Right atrium auricular region (tissue), 2 donors: ENCODE measurements at places on chromosomes 3 and 15.
A peak's percentile ranks its signal among the peaks of the same experiment; 100 is the strongest.

DNA sequence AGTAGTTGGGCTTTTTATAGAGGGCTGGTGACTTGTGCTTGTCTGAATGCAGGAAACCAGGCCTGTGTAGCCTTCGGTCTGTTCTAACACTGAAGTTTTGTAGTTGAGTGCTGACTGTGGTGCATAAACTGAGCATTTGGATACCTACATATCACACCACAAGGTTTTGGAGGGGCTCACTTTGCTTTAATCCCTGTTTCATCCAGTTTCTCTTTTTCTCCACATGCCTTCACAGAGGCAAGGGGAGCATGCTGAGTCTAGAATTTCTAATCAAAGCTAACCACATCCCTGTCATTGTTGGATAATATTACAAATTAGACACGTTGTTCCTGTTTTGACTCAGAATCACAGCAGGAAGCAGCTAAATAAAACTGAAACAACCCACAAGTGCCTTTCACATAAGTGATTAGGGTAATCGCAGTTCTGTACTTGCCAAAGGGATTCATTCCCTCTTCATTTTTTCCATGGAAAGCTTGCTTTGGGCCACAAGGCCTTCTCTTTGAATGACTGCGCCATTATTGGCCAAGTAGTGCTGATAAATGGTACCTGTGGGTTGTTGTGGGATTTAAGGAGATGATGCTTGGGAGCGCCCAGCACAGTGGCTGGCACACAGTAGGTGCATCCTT is 48.9 kb downstream of the TGFBR2 start:
- no peak overlapping the region for H3K4me3 ChIP-seq
- peaks cover 78% of the 10 kb centered on the region for H3K36me3 ChIP-seq
- H3K27me3 ChIP-seq, result no peaks in the 10 kb centered on the region

DNA sequence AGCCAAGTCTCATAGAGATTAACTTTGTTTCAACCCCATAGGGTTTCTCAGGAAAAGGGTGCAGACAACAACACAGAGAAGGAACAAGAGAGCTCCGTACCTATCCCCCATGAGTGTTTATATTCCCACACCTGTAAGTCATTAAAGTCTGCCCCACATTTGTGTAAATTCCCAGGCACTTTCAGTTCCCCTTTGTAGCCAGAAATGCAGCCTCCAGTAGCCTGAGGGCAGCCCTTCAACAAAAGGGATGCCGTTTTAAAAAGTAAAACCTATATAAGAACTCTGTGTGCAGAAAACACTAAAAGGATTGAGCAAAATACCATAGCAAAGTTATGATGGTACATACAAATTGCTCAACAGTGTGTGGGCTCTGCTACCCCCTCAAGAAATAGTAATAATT is 59.7 kb upstream of the TMEM108 start:
- H3K27me3 ChIP-seq, result no peaks in the 10 kb centered on the region
- no peaks in the 10 kb centered on the region for H3K36me3 ChIP-seq
- no peaks in the 10 kb centered on the region for H3K4me1 ChIP-seq
- H3K4me3 ChIP-seq, result no peak overlapping the region
- no peak for DNase-seq
- H3K27ac ChIP-seq, result no peak overlapping the region

DNA sequence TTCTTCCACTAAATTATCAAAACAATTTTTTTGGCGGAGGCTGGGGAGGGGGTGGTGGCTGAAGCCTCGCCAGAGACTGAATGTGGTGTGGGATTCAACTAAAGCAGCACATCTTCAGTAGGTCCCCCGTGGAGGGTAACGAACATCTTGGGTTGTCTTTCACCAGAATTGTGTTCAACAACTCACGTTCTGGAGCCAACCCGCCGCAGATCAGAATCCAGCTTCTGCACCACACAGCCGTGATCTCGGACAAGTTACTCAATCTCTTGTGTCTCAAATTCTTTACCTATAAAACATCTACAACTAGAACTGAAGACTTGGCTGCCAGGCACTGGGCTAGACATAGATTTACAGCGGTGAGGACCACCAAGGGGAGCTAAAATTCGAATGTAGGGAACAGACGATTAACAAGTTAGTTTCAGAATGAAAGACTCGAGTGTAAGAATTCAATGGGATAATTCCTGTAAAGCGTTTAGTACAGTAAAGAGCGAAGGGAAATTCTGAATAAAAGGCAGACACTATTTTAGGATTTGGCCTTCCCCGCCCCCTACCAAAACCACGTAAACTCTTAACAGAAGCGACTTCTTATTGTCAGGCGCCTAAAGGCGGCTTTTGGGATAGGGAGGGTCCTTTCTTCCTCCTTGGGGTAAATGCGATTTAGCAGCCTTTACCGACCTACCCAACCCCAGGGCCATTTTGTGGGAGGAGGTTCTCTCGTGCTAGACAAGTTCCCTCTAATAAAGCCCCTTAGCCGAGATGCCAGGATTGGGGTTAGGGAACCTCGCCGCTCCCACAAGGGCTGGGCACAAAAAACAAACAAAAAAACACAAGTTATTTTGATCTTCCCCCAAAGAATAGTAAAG is 697 bp upstream of the RAB5A start:
- peak overlapping the region; percentile 94 for H3K27ac ChIP-seq
- H3K4me3 ChIP-seq, result peak overlapping the region; percentile 88
- H3K27me3 ChIP-seq, result no peaks in the 10 kb centered on the region
- H3K36me3 ChIP-seq, result peaks cover 5% of the 10 kb centered on the region
- no peak for DNase-seq

GRCh38 chr3:100781301-100781700 is 72.0 kb downstream of the TFG start:
- H3K27ac ChIP-seq, result no peak overlapping the region
- no peak for DNase-seq
- H3K36me3 ChIP-seq, result no peaks in the 10 kb centered on the region
- H3K4me1 ChIP-seq, result no peaks in the 10 kb centered on the region
- H3K27me3 ChIP-seq, result no peaks in the 10 kb centered on the region

DNA sequence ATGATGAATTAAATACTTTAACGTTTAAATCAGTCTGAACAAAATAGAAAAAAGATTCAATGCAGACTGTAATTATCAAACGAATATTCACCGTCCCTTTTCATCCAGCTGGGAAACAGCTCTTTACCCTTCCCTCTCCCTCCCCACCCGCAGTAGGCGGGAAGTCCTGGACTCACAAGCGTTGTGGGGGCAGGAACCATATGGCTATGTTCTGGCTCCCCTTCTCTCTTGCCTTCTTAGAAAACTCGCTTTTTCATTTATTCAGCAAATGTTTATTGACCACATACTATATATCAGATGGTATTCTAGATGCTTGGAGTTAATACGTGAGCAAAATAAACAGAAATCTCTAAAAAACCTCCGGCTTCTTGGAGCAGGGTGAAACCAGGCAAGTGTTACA is 715 bp upstream of the SCAPER start:
- H3K27ac ChIP-seq, result peak overlapping the region; percentile 94
- H3K27me3 ChIP-seq, result no peaks in the 10 kb centered on the region
- no peak for DNase-seq
- no peaks in the 10 kb centered on the region for H3K36me3 ChIP-seq
- no peaks in the 10 kb centered on the region for H3K4me1 ChIP-seq

GRCh38 chr3:42276141-42277132 is 10.5 kb upstream of the CCK start:
- H3K27me3 ChIP-seq, result no peaks in the 10 kb centered on the region
- no peak overlapping the region for H3K27ac ChIP-seq
- H3K36me3 ChIP-seq, result no peaks in the 10 kb centered on the region
- no peak for DNase-seq
- no peaks in the 10 kb centered on the region for H3K4me1 ChIP-seq

GRCh38 chr3:65894126-65894525 is 144.6 kb downstream of the MAGI1 start:
- no peaks in the 10 kb centered on the region for H3K4me1 ChIP-seq
- H3K27me3 ChIP-seq, result no peaks in the 10 kb centered on the region
- DNase-seq, result no peak
- H3K36me3 ChIP-seq, result no peaks in the 10 kb centered on the region

- H3K4me3 ChIP-seq, result no peak overlapping the region
- H3K27ac ChIP-seq, result peak overlapping the region; percentile 84
- no peak for DNase-seq
- no peaks in the 10 kb centered on the region for H3K27me3 ChIP-seq
Measured at GRCh38 chr3:130748467-130748861, 1.8 kb upstream of the PIK3R4 start.

DNA sequence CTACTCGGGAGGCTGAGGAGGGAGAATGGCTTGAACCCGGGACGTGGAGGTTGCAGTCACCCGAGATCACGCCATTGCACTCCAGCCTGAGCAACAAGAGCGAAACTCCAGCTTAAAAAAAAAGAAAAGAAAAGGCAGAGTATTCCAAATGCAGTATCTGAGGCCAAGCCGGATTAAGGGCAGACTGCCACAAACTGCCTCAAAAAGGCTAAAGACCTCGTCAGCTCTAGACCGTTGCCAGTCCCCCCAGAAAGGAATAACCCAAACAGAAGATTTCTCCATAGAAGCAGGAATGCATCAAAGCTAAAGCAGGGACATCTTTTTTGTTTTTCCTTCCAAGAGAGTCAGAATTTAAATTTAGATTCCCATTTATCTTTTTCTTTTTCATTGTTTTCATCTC is 72.9 kb downstream of the TM4SF4 start:
- peak overlapping the region; percentile 73 for H3K27ac ChIP-seq
- H3K4me3 ChIP-seq, result no peak overlapping the region
- no peaks in the 10 kb centered on the region for H3K36me3 ChIP-seq
- no peaks in the 10 kb centered on the region for H3K27me3 ChIP-seq
- peaks cover 47% of the 10 kb centered on the region for H3K4me1 ChIP-seq

- peaks cover 13% of the 10 kb centered on the region for H3K4me1 ChIP-seq
- no peak overlapping the region for H3K4me3 ChIP-seq
- peaks cover 46% of the 10 kb centered on the region for H3K36me3 ChIP-seq
Measured at GRCh38 chr3:185629554-185630181, 43.6 kb downstream of the SENP2 start.

GRCh38 chr3:190224863-190225692 is 97.2 kb downstream of the CLDN1 start:
- H3K36me3 ChIP-seq, result no peaks in the 10 kb centered on the region
- no peaks in the 10 kb centered on the region for H3K4me1 ChIP-seq
- H3K27ac ChIP-seq, result no peak overlapping the region
- no peaks in the 10 kb centered on the region for H3K27me3 ChIP-seq
- no peak for DNase-seq
- no peak overlapping the region for H3K4me3 ChIP-seq

GRCh38 chr15:93066224-93066681 is 22.8 kb downstream of the RGMA start:
- peaks cover 55% of the 10 kb centered on the region for H3K4me1 ChIP-seq
- peak overlapping the region; percentile 26 for H3K27ac ChIP-seq
- H3K36me3 ChIP-seq, result no peaks in the 10 kb centered on the region

- H3K27me3 ChIP-seq, result no peaks in the 10 kb centered on the region
- H3K4me1 ChIP-seq, result no peaks in the 10 kb centered on the region
- no peak for DNase-seq
- no peak overlapping the region for H3K4me3 ChIP-seq
- no peak overlapping the region for H3K27ac ChIP-seq
- no peaks in the 10 kb centered on the region for H3K36me3 ChIP-seq
Measured at GRCh38 chr3:151992326-151993041, 119.0 kb downstream of the SUCNR1 start.

GRCh38 chr15:76335307-76336253 is 993 bp upstream of the ISL2 start:
- H3K4me1 ChIP-seq, result no peaks in the 10 kb centered on the region
- peaks cover 54% of the 10 kb centered on the region for H3K27me3 ChIP-seq
- H3K27ac ChIP-seq, result no peak overlapping the region
- H3K36me3 ChIP-seq, result no peaks in the 10 kb centered on the region
- no peak overlapping the region for H3K4me3 ChIP-seq

- no peaks in the 10 kb centered on the region for H3K36me3 ChIP-seq
- peak; percentile 59 for DNase-seq
- no peaks in the 10 kb centered on the region for H3K27me3 ChIP-seq
- H3K4me1 ChIP-seq, result peaks cover 3% of the 10 kb centered on the region
Measured at GRCh38 chr3:39639344-39640236, 169.8 kb upstream of the MYRIP start.

- H3K27me3 ChIP-seq, result no peaks in the 10 kb centered on the region
- H3K36me3 ChIP-seq, result no peaks in the 10 kb centered on the region
- no peak overlapping the region for H3K27ac ChIP-seq
- no peak for DNase-seq
Measured at GRCh38 chr15:70859322-70859908, 5.5 kb upstream of the LARP6 start.

DNA sequence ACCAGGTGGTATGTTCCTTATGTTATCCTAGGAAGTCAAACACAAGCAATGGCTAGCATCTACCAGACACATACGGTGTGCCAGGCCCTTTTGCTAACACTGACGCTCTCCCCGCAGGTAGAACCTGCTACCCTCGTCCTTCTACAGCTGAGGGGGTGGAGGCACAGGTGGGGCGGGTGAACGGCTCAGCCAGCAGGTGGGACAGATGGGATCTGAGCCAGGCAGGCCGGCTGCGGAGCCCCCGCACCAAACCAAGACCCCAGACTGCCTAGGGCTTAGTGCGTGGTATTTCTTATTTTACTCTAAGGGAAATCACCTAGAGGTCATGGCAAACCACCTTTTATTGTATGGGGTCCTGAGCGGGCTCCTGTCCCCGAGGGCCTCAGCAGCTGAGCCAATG is 53.9 kb upstream of the PCSK6 start:
- H3K27me3 ChIP-seq, result no peaks in the 10 kb centered on the region
- H3K27ac ChIP-seq, result no peak overlapping the region
- no peaks in the 10 kb centered on the region for H3K36me3 ChIP-seq
- no peak for DNase-seq
- H3K4me3 ChIP-seq, result no peak overlapping the region

GRCh38 chr15:32869776-32870175 is 152.0 kb downstream of the GREM1 start:
- H3K27ac ChIP-seq, result no peak overlapping the region
- no peaks in the 10 kb centered on the region for H3K36me3 ChIP-seq

- no peaks in the 10 kb centered on the region for H3K4me1 ChIP-seq
- no peak for DNase-seq
- no peak overlapping the region for H3K27ac ChIP-seq
- H3K27me3 ChIP-seq, result no peaks in the 10 kb centered on the region
- no peaks in the 10 kb centered on the region for H3K36me3 ChIP-seq
- H3K4me3 ChIP-seq, result no peak overlapping the region
Measured at GRCh38 chr3:109363634-109364033, 26.3 kb upstream of the DPPA4 start.

- peaks cover 45% of the 10 kb centered on the region for H3K36me3 ChIP-seq
- no peaks in the 10 kb centered on the region for H3K27me3 ChIP-seq
- H3K4me3 ChIP-seq, result no peak overlapping the region
Measured at GRCh38 chr3:66393333-66394005, 107.4 kb downstream of the LRIG1 start.

DNA sequence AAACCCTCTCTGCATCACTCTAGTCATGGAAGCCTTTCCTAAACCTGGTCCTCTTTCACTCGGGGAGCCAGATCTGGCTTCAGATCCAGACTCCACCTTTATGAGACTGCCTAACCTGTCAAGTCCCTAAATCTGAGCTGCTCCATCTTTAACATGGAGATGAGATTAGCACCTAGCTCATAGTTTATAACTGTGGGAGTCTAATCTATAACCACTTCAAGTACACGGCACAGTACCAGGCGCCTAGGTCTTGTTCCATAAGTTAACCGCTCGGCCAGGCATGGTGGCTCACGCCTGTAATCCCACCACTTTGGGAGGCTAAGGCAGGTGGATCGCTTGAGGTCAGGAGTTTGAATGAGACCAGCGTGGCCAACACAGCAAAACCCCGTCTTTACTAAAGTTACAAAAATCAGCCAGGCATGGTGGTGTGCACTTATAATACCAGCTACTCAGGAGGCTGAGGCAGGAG is 30.3 kb downstream of the TPM1 start:
- H3K27me3 ChIP-seq, result no peaks in the 10 kb centered on the region
- no peak for DNase-seq
- no peak overlapping the region for H3K27ac ChIP-seq

- no peaks in the 10 kb centered on the region for H3K27me3 ChIP-seq
- H3K4me1 ChIP-seq, result no peaks in the 10 kb centered on the region
- no peaks in the 10 kb centered on the region for H3K36me3 ChIP-seq
- no peak overlapping the region for H3K27ac ChIP-seq
Measured at GRCh38 chr3:156036258-156037053, 83.9 kb upstream of the KCNAB1 start.
